ENCODE measurements at places on chromosomes 7 and 10.

- no peak for DNase-seq
These were observed 61.5 kb downstream of the KCND2 start for GRCh38 chr7:120334475-120334874.

- DNase-seq, result no peak
These were observed 197.4 kb upstream of the MTPN start for GRCh38 chr7:136174477-136175125.

DNA sequence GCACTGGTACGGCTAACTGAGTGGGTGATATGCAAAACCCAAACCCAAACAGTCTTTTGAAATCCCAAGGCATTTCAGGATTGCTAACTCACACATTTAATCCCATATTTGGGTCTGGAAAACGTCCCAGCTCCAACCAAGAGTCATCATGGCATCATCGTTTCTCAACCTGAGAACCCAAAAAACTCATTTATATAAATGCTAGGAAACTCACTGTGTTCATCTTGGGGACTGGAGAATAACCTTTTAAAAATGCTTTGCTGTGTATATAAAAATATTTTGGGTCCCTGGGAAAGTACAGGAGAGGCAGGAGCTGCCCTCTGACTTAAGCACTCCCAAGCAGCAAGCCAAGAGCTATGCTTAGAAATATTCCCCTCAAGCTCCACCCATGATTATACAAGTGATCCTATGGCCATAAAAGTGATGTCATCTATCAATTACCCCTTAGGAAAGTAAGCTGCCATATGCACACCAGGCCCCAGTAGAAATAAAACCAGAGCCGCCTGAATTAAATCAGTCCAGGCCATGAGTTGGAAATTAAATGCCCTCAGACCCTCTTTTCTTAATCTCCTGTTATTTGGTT is 352.1 kb downstream of the FRMD4A start:
- DNase-seq, result no peak

GRCh38 chr10:10118131-10118530 is 899.5 kb upstream of the CELF2 start:
- DNase-seq, result no peak

GRCh38 chr7:26398427-26398755 is 106.7 kb downstream of the SNX10 start:
- DNase-seq, result peak; percentile 83

DNA sequence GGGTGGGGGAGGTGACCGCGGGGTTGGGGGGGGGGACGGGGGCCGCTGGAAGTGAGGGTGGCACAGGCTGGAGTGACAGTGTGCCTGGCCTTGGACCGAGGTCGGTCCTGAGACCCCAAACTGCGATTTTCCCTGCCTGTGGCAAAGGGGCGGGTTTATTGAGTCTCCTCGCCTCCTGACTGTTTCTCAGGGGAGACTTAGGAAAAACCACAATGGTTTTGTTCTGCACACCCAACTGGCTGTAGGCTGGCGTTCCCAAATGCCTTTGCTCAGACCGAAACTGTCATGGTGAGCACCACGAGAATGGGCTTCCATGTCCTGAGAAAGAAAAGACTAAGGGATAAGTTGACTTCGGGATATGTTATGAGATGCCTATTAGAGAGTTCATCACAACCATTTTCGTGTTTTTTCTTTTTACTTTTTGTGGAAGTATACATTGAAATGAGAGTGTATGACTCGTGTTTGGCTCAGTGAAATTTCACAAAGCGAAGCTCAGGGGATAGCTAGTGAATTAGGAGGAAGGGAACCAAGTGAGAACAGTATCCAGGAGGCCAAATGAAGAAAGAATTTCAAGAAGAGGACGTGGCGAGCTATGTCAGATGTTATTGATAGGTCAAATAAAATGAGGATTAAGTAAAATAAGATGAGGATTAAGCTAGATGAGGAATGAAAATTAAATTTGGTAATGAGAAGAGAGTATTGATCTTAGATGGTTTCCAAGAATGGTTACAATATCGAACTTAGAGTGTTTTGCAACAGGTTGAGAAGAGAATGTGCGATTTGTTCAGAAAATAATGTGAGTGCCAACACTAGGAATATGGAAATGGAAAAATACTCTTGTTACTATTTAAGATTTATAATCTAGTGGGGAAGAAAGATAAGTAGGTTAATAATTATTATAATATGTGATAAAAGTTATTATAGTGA is 918 bp downstream of the NET1 start:
- peak; percentile 52 for DNase-seq

GRCh38 chr7:36861656-36862055 is 137.4 kb upstream of the AOAH start:
- no peak for DNase-seq

Data from GM23338 (cell line).